Effector memory CD8-positive, alpha-beta T cell (primary cell): ENCODE measurements at places on chromosomes 7 and 10.

GRCh38 chr10:18021725-18022480 lies 70.2 kb downstream of the SLC39A12 start:
- no peaks in the 10 kb centered on the region for H3K27me3 ChIP-seq
- H3K4me3 ChIP-seq: no peak overlapping the region
- no peak overlapping the region for H3K27ac ChIP-seq
- DNase-seq: no peak
- H3K4me1 ChIP-seq: no peaks in the 10 kb centered on the region

- no peak overlapping the region for H3K27ac ChIP-seq
- no peaks in the 10 kb centered on the region for H3K27me3 ChIP-seq
- no peak for DNase-seq
- H3K4me3 ChIP-seq: no peak overlapping the region
- H3K36me3 ChIP-seq: no peaks in the 10 kb centered on the region
Observed at GRCh38 chr7:72313906-72314305, 98.2 kb downstream of the CALN1 start.

GRCh38 chr10:84401854-84402611 lies 73.6 kb downstream of the CCSER2 start:
- H3K27ac ChIP-seq: no peak overlapping the region
- H3K27me3 ChIP-seq: no peaks in the 10 kb centered on the region
- H3K36me3 ChIP-seq: peaks cover 13% of the 10 kb centered on the region

GRCh38 chr7:92648067-92648466 lies 57.9 kb upstream of the FAM133B start:
- peaks cover 3% of the 10 kb centered on the region for H3K36me3 ChIP-seq
- H3K27me3 ChIP-seq: no peaks in the 10 kb centered on the region
- DNase-seq: no peak
- H3K4me1 ChIP-seq: peaks cover 20% of the 10 kb centered on the region
- no peak overlapping the region for H3K4me3 ChIP-seq

GRCh38 chr10:86104611-86105145 lies 261.9 kb downstream of the GRID1 start:
- no peaks in the 10 kb centered on the region for H3K27me3 ChIP-seq
- no peak overlapping the region for H3K4me3 ChIP-seq
- no peak for DNase-seq
- H3K27ac ChIP-seq: no peak overlapping the region
- no peaks in the 10 kb centered on the region for H3K4me1 ChIP-seq
- H3K36me3 ChIP-seq: no peaks in the 10 kb centered on the region

- peaks cover 3% of the 10 kb centered on the region for H3K36me3 ChIP-seq
- H3K27me3 ChIP-seq: no peaks in the 10 kb centered on the region
- H3K27ac ChIP-seq: no peak overlapping the region
- DNase-seq: no peak
Observed at GRCh38 chr10:125799451-125800182, 23.4 kb downstream of the UROS start.

DNA sequence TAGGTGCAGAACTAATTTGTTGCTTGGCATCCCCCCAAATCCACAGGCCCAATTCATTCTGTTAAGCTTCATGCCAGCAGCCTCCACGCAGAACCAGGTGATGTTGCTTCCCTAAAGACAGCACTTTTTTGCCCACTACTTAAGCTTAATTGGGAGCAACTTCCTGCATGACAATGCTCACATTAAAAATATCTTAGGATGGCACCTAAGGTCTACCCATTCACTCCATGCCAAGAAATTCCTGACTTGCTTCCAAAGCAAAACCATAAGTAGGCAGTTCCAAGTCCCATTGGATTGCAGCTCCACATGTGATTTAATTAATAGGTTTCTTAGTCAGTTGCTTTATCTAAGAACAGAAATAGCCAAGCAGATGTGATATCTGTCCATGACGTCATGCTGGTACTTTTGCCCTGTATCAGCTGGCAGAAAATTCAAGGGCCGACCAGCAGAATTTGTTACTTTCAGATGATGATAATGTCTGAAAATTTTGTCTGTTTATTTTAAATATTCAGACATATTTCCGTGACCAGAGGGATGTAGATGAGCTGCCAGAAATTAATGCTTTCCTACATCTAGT lies 325.5 kb downstream of the LHFPL3 start:
- no peaks in the 10 kb centered on the region for H3K36me3 ChIP-seq
- H3K27me3 ChIP-seq: peaks cover 6% of the 10 kb centered on the region
- no peak overlapping the region for H3K4me3 ChIP-seq
- no peak overlapping the region for H3K27ac ChIP-seq
- H3K4me1 ChIP-seq: no peaks in the 10 kb centered on the region

DNA sequence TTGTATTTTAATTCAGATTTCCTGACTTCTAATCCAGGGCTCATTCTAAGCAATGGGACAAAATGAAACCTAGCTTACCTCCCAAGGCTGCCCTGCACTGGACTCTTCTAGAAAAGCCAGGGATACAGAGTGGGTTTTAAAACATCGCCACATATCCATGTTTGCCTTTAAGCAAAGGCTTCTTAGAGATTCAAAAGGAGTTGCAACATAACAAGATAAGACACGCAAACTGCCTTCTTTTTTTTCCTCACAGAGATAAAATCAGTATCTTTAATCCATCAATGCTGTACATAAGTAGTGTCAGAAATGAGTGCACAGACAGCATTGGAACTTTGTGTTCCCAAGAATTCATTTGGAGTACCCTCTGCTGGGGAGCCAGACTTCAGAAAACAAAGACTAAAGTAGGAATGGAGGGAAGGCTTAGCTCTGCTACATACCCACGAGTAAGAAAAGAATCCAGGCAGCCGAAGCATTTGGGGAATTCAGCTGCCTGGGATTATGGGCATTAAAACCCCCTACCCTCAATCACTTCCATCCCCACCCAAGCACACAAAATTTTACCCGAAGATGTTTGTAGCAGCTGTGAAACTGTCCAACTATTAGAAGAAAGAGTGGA lies 427.8 kb downstream of the ARL4A start:
- no peak overlapping the region for H3K4me3 ChIP-seq
- no peaks in the 10 kb centered on the region for H3K36me3 ChIP-seq
- H3K27ac ChIP-seq: no peak overlapping the region
- peaks cover 10% of the 10 kb centered on the region for H3K27me3 ChIP-seq

GRCh38 chr10:62689712-62690111 lies 114.8 kb upstream of the ADO start:
- H3K4me1 ChIP-seq: peaks cover 51% of the 10 kb centered on the region
- DNase-seq: no peak
- H3K36me3 ChIP-seq: no peaks in the 10 kb centered on the region
- H3K27me3 ChIP-seq: no peaks in the 10 kb centered on the region
- peak overlapping the region; percentile 81 for H3K4me3 ChIP-seq
- peak overlapping the region; percentile 87 for H3K27ac ChIP-seq

- H3K4me1 ChIP-seq: no peaks in the 10 kb centered on the region
- no peaks in the 10 kb centered on the region for H3K27me3 ChIP-seq
- H3K27ac ChIP-seq: no peak overlapping the region
- DNase-seq: no peak
- H3K36me3 ChIP-seq: peaks cover 7% of the 10 kb centered on the region
Observed at GRCh38 chr7:149729983-149730801, 43.2 kb downstream of the ZNF467 start.

DNA sequence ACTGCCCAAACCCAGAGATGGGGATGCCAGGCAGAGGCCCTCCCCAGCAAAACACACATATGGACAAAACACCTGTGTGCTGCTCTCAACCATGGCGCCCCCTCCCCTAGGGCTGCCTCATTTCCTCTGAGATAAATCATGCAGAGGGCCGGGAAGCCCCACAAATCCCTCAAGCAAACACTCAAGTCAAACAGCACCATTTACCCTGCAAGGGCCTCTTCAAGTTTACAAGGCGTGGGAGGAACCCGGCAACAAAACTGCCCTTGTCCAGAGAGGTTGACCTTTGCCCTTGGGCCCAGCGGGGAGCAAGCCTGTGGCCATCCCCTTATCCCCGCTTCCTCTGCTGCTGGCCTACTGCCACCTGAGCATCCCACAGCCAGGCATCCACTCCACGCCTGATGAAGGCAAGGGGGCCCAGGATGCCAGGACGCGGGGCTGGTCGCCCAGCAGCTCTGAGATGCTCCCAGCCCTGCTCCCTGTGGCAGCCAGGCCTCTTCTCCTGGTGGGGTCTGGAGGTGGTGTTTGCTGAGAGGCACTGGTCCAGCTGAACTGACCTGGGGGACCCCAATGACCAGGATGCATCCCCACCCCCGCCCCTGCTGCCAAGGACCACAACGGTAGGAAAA lies 77.4 kb downstream of the DLG5 start:
- no peaks in the 10 kb centered on the region for H3K27me3 ChIP-seq
- no peak for DNase-seq
- H3K4me3 ChIP-seq: no peak overlapping the region
- H3K27ac ChIP-seq: no peak overlapping the region

DNA sequence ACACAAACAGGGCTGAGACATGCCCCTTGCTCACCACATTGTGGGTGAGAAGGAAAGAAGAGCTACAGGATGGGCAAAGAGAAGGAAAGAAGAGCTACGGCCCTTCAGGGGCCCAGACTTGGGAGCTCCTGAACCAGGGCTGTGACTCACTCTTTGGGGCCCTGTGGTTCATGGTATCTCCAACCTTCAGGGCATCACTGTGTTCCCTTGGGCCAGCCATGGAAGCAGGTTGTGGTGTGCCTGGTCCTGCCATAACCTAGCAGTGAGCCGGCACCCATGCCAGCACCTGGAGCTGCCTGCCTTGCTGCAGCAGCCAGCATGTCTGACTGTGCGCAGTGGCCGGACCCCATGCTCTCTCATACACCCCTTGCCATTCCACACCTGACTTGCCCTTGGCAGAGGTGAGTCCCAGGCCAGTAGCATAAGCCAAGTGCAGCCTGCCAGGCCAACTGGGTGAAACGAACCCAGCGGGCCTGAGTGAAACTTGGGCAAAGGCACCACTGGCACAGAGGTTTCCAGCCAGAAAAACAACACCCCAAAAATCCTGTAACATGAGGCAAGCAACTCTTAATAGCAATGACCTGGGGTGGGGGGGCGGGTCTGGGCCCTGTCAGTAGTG lies 89.0 kb upstream of the CACUL1 start:
- H3K36me3 ChIP-seq: no peaks in the 10 kb centered on the region
- H3K27ac ChIP-seq: no peak overlapping the region
- no peak for DNase-seq
- peaks cover 5% of the 10 kb centered on the region for H3K4me1 ChIP-seq
- no peak overlapping the region for H3K4me3 ChIP-seq
- H3K27me3 ChIP-seq: peaks cover 7% of the 10 kb centered on the region

GRCh38 chr10:125662584-125662983 lies 20.4 kb downstream of the TEX36 start:
- no peak for DNase-seq
- H3K36me3 ChIP-seq: no peaks in the 10 kb centered on the region
- H3K27me3 ChIP-seq: peaks cover 44% of the 10 kb centered on the region
- no peak overlapping the region for H3K4me3 ChIP-seq

- H3K27ac ChIP-seq: peak overlapping the region; percentile 72
- DNase-seq: no peak
- peak overlapping the region; percentile 87 for H3K4me3 ChIP-seq
- peaks cover 23% of the 10 kb centered on the region for H3K36me3 ChIP-seq
- no peaks in the 10 kb centered on the region for H3K27me3 ChIP-seq
Observed at GRCh38 chr7:149872419-149873073, 1.2 kb upstream of the ATP6V0E2 start.

DNA sequence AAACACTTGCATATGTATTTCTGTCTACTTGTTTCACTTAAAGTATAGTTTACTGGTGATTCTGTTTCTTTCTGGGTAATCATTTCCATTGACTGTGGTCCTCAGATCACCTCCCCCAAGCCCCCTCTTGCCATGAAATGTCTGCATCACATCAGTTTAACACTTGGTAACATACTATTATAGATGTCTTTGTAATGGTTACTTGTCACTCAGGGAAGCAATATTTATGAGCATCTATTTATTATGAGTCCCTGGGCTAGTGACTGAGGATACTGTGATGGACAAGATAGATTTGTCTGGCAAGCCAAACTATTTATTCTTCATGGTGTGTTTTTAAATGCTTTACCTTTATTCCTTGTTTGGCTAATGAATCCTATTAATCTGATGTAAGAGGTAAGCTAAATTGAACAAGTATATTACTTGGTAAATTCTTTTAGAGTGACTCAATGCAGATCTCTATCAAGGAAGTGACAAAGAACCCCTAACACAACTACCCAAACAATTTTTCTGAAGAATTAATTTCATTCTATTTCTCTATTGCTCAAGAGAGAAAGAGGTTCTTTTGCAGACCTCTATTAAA lies 270.9 kb downstream of the RELN start:
- DNase-seq: no peak
- H3K4me1 ChIP-seq: no peaks in the 10 kb centered on the region
- H3K36me3 ChIP-seq: no peaks in the 10 kb centered on the region
- H3K4me3 ChIP-seq: no peak overlapping the region

GRCh38 chr10:11153766-11154165 lies 136.1 kb downstream of the CELF2 start:
- H3K4me3 ChIP-seq: peak overlapping the region; percentile 13
- peaks cover 27% of the 10 kb centered on the region for H3K36me3 ChIP-seq
- H3K4me1 ChIP-seq: peaks cover 72% of the 10 kb centered on the region
- no peak for DNase-seq
- H3K27me3 ChIP-seq: no peaks in the 10 kb centered on the region
- H3K27ac ChIP-seq: peak overlapping the region; percentile 98

- no peaks in the 10 kb centered on the region for H3K36me3 ChIP-seq
- no peak for DNase-seq
- no peak overlapping the region for H3K4me3 ChIP-seq
- no peaks in the 10 kb centered on the region for H3K27me3 ChIP-seq
- H3K4me1 ChIP-seq: no peaks in the 10 kb centered on the region
Observed at GRCh38 chr7:147535701-147536111, 1054.9 kb upstream of the C7orf33 start.

GRCh38 chr10:52313933-52314821 lies at the start of gene DKK1:
DKK1 (plus strand) TSS chr10:52314281; CDS start chr10:52314435, 154 bp downstream.
- no peaks in the 10 kb centered on the region for H3K36me3 ChIP-seq
- H3K27ac ChIP-seq: no peak within 1 kb of the TSS
- H3K27me3 ChIP-seq: peaks cover 20% of the 10 kb centered on the region
- no peaks in the 10 kb centered on the region for H3K4me1 ChIP-seq
- DNase-seq: no peak
- no peak within 1 kb of the TSS for H3K4me3 ChIP-seq

DNA sequence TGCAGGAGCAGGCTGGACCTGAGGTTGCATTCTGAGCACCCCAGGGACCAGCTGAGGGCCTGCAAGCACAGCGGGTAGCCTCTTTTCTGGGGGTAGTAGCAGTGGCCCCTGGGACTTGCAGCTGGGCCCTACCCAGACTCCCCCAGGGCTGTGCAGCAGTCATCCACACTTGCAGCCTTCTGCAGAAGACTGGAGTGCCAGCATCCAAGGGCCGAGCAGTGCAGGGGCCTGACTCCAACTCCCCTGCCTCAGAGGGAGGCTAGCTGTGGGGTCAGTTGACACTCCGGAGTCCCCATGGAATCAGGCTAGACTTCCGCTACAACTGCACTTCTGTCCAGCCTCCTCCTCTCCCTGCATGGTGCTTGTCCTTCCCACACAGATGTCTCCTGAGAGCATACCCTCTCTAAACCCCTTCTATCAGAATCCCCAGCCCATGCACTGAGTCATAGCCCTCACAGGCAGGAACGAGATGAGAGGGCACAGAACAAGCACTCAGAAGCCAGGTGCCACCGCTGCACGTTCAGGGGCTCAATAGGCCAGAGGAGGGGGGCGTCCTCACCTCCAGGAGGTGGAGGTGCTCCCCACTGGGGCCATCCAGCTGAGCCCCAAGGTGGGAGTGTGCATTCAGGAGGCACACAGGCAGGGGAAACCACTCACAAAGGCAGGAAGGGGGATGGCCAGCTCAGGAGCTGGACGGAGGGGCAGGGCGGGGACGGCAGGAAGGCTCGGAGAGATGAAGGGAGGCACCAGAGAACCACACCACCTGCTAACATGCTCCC lies 7.5 kb downstream of the RASGEF1A start:
- no peaks in the 10 kb centered on the region for H3K27me3 ChIP-seq
- peak overlapping the region; percentile 44 for H3K27ac ChIP-seq
- DNase-seq: no peak
- no peak overlapping the region for H3K4me3 ChIP-seq
- H3K36me3 ChIP-seq: peaks cover 4% of the 10 kb centered on the region
